ENCODE measurements at places on chromosomes 1 and 21. TPM values are rescaled to one million over a fixed set of nuclear protein-coding genes. Genes with fewer than 3 reads are reported as not detected.

- no peak overlapping the region for H3K27ac ChIP-seq
- no peak overlapping the region for H3K4me3 ChIP-seq
- no peaks in the 10 kb centered on the region for H3K4me1 ChIP-seq
- DNase-seq = no peak
- no peaks in the 10 kb centered on the region for H3K27me3 ChIP-seq
Observed at GRCh38 chr1:175922254-175922881, 179.0 kb upstream of the TNR start.

The HAO2 gene
- not detected for total RNA-seq

The GRHL3 gene
- total RNA-seq = not detected

GRCh38 chr1:228190778-228191177, 17.1 kb upstream of the OBSCN start:
- DNase-seq = no peak
- H3K27ac ChIP-seq = no peak overlapping the region
- H3K4me3 ChIP-seq = no peak overlapping the region
- H3K36me3 ChIP-seq = peaks cover 2% of the 10 kb centered on the region
- no peaks in the 10 kb centered on the region for H3K27me3 ChIP-seq
- peaks cover 3% of the 10 kb centered on the region for H3K4me1 ChIP-seq

GRCh38 chr1:182147136-182147820, 85.8 kb upstream of the ZNF648 start:
- H3K4me3 ChIP-seq = no peak overlapping the region
- H3K27ac ChIP-seq = no peak overlapping the region
- no peaks in the 10 kb centered on the region for H3K36me3 ChIP-seq
- DNase-seq = no peak
- H3K27me3 ChIP-seq = peaks cover 3% of the 10 kb centered on the region
